ENCODE measurements at places on chromosomes 7 and 10.

DNA sequence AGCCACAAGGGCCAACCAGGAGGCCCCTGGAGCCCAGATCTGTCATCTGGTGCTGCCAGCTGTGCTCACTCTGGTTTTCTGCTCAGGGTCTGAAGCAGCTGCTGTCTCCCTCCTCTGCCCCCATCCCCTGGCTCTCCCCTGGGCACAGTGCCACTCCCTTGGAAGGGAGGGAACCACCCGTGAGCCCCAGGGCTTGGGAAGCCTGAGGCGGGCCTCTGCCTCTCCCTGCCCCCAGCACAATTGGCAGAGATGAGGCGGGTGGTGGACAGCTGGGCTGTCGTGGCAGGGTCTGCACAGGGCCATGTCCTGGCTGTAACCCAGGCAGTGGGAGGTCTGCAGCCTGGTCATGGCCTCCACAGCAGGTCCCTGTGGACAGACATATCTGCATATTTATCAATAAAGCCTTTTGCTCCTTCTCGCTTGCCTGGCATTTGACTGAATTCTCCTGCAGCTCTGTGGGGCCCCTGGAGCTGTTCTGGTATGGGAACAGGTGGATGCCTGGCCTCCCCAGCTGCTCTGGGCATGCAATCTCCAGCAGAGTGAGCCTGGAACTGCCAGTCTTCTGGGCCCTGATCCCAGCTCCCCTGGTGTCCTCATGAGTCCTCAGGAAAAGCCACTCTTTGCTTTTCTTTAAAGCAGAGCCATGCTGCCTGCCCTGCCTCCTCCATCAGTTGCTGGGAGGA is 1.6 kb upstream of the ANKRD2 start:
- DNase-seq: no peak

DNA sequence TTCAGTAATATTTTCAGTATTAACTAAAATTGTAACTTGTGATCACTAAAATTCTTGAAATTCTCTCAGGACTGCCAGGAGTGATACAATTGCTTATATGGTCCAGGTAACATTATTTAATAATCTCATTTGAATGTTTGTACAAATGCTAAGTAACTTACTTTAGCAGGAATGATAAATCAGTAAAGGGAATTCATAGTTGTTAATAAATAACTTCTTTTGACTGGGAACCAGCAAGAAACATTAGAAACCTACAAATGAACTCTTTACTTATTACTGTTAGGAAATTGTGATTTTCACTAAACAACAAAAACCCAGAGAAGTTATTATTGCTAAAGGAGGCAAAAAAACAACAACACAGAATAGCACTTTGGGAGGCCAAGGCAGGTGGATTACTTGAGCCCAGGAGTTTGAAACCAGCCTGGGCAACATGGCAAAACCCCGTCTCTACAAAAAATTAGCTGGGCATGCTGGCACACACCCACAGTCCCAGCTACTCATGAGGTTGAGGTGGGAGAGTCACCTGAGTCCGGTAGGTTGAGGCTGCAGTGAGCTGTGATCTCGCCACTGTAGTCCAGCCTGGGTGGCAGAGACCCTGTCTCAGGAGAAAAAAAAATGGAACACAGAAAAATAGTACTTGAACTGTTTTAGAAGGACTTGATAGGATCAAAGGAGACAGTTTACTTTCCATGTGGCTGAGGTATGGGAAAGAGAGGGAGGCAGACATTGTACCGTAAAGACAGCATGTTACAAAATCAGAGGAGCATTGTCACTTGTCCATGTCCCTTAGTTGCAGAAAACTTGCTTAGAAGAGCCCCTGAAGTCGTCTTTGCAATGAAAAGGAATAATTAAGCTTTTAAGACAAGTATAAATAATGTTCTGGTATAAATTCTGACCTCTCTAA is 53.1 kb downstream of the SHOC2 start:
- DNase-seq: no peak

- no peak for DNase-seq
These were observed 282.6 kb downstream of the CAMK1D start for GRCh38 chr10:12631787-12632562.

DNA sequence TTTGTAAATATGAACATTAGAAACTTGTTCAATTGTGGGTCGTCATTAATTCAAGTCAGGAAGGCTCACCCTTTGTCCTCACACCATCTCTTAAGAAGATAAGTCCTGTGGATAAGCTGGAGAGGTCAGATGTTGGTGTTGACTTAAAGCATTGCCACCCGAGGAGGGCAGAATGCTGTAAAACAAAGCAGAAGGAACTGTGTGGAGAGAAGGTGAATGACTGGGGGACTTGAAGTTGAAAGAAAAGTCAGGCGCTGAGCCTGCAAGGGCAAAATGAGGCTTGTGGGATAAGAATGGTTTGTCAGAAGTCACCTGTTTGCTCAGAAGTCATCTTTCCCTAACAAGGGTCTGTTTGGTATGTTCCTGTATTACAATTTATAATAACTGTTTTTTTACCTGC is 9.1 kb downstream of the RPA3 start:
- DNase-seq: no peak
